ENCODE measurements at places on chromosomes 1 and 21. TPM values are rescaled to one million over a fixed set of nuclear protein-coding genes. Genes with fewer than 3 reads are reported as not detected.

The HYI gene
- 342 TPM for total RNA-seq

The CAPN8 gene
- total RNA-seq: not detected

The CHD1L gene
- 33.8 TPM for total RNA-seq

The LCE6A gene
- not detected for total RNA-seq

The AKR1A1 gene
- total RNA-seq: 172 TPM

The METTL13 gene
- 26.5 TPM for total RNA-seq

The SV2A gene
- total RNA-seq: 5.4 TPM

The INAVA gene
- total RNA-seq: 0.42 TPM

The FMO1 gene
- total RNA-seq: not detected

The RASAL2 gene
- total RNA-seq: 19.6 TPM

The SH3D21 gene
- total RNA-seq: 5.1 TPM

The C2CD2 gene
- total RNA-seq: 33.6 TPM

The CIART gene
- 2.4 TPM for total RNA-seq

The TNFRSF4 gene
- total RNA-seq: 1.5 TPM

The NR5A2 gene
- 12.1 TPM for total RNA-seq

The NBPF6 gene
- total RNA-seq: not detected

The SERPINC1 gene
- total RNA-seq: not detected

The VWA5B1 gene
- not detected for total RNA-seq

The IFI44L gene
- 1.5 TPM for total RNA-seq

The KRTAP7-1 gene
- total RNA-seq: not detected

The GSTM1 gene
- not detected for total RNA-seq

The C1orf185 gene
- total RNA-seq: not detected

The ARHGAP29 gene
- total RNA-seq: 215 TPM

The LCE1A gene
- total RNA-seq: not detected

The RGS13 gene
- total RNA-seq: not detected

The AMY2B gene
- total RNA-seq: 1.2 TPM

The MFSD2A gene
- total RNA-seq: 5.5 TPM

The CD101 gene
- total RNA-seq: 0.97 TPM

The ASTN1 gene
- total RNA-seq: not detected

The KAZN gene
- total RNA-seq: 2.9 TPM

The OR2M3 gene
- not detected for total RNA-seq

Data from endothelial cell of umbilical vein (primary cell).